ENCODE measurements at places on chromosomes 13 and 19. TPM values are rescaled to one million over a fixed set of nuclear protein-coding genes. Genes with fewer than 3 reads are reported as not detected.
A peak's percentile ranks its signal among the peaks of the same experiment; 100 is the strongest.

DNA sequence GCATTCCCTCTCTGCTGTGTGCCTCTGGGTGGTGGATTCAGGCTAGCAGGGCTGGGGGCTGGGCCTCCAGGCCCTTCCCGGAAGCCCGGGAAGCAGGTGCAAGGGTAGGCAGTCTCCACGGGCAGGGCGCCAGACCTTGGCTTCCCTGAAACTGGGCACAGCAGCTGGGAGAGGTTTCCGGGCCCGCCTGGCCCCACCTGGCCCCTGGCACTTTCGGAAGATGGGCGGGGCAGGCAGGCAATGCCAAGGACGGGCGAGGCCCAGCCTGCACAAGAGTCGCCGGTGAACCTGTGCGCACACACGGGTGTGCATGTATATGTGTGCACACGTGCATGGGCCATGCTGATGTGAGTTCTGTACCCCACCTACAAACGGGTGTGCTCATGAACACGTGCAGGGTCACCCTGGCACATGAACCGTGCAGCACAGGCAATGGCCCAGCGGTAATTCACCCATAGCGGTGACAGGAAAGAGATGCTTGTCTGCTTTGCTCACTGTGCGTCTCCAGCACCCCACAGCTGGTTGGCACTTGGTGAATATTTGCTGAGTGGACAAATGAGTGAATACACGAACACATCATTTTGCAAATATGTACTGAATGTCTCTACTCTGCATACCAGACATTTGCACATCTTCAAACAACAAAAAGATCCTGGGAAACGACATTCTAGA is 15.3 kb downstream of the GADD45B start:
- DNase-seq, result no peak

- peak; percentile 57 for DNase-seq
Measured at GRCh38 chr13:110418944-110419343, 111.9 kb downstream of the COL4A2 start.

Gene CEACAM7
- total RNA-seq, result not detected

GRCh38 chr13:44719857-44720671 is 143.9 kb upstream of the TSC22D1 start:
- no peak for DNase-seq

Gene MATK
- total RNA-seq, result 10.9 TPM

DNA sequence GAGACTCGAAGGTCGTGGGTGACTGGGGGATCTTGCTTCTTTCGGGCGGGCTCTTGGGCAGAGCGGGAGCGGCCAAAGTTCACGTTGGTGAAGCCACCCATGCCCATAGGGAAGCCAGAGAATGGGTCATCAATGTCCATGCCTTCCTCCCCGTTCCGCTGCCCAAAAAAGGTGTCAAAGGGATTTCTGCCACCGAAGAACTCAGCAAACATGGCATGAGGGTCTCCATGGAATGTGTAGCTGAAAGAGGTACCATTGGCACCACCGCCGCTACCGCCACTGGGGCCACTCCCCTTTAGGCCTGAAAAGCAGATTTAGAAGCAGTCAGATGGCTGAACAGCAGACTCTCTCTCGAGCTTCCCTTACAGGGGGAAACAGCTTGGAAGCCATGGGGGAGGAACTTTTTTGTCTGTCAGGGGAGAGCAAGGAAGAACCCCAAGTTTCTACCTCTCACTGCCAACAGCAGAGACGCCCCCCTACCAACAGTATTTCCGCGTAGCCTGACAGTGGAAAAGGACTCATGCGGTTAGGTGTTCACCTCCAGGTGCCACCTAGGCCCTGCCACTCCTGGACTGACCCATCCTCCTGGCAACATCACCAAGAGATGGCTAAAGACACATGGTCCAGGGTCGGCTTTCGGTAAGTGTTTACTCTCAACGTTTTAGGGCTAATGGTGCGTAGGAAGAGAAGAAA is 1.3 kb downstream of the DNAJB1 start:
- no peak for DNase-seq

Gene IGFL1
- not detected for total RNA-seq

Gene C1QTNF9
- total RNA-seq, result not detected

Gene KLK3
- not detected for total RNA-seq

DNA sequence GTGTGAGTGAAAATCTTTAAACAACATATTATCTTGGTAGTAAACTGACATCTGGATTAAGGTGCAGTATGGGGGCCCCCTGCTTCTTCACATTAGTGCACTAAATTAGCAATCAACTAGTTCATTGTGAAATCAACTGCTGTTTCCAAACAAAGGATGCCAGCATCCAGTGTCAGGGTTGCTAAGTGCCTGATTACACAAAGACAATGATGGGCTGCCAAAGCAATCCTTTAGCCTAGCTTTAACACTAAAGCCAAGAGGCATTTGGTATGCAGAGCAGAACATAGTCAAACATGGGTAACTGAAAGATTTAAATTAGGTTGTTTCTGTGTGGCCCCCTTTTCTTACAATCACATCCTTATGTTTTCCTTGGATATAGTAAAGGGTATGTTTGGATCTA is 543.1 kb upstream of the SLITRK5 start:
- DNase-seq, result no peak

- DNase-seq, result peak; percentile 81
Measured at GRCh38 chr19:46009530-46010510, 13.0 kb downstream of the PGLYRP1 start.

GRCh38 chr13:59476366-59476765 is 687.4 kb downstream of the DIAPH3 start:
- no peak for DNase-seq

DNA sequence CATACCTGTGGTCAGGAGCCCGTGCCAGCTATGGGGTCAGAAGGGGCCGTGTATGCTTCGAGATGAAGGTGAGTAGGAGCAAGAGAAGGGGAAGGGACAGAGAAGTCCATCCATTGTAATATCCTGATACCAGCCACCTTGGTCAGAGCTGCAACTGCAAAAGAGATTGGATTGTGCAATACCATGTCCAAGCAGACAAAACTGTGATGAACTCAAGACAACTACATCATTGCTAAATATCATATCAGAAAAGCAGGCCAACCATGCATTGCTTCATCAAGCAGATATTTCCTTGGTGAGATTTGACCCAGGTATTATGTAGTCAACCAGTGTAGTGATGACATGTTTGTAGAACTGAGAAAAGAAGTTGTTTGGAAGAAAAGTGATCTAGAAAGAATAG is 12.1 kb downstream of the HNRNPUL1 start:
- DNase-seq, result no peak

Gene ZNF578
- total RNA-seq, result 0.26 TPM
